Activated CD4-positive, alpha-beta T cell treated with anti-CD3 and anti-CD28 coated beads, Interleukin-2, amount 50 U/mL, for 24 hours (primary cell): ENCODE measurements at places on chromosomes 16 and 17.

DNA sequence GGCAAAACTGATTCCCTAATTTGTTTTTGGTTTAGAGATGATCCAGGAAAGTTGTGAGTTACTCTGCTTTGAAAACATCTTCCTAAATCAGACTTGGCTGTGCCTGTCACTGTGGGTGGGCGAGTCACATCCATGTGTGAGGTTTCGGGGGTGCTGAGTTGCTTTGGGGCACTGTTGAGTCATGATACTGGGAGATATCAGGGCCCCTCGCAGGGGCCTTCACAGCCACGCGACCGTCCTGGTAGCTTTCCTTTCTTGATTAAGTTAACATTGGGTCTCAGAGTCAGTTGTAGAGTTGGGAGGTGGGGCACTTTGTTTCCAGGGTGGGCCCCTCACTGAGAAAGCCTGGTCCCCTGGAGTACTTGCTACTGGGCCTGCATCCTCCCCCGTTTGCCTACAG, 58.3 kb upstream of the LGALS9 start:
- peak; percentile 60 for DNase-seq

DNA sequence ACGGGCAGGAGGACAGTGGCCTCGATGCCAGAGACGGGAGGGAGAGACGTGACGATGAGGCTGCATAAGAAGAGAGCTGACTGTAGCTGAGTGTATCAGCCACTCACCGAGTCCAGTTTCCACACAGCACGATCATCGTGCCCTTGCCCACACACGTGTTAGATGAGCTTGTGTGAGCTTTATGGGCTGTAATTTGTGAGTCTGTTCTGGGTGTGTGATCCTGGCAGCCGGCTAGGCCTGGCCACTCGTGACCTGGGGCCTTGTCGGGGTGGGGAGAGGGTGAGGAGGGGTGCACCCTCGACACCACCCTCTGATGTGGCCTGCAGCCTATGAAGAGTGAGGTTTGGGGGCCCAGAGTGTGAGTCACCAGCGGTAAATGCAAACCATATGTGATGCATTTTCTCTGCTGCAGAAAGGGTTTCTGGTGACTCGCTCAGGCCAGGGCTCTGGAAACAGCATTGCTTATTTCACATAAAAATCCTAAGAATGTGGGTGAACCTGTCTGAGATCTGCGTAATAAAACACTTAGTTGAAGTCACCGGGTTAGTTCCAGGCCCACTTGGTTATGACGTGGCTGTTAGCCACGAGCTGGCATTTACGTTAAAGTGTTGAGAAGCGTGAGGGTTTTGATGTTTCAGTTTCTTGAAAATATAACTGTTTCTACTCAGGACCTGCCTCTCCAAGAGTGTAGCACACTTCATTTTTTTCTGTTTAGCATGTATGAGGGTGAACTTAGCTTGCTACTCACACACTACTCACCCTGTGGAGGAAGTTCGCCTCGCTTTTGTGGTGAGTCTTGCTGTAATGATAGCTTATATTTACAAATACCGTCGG, 4.2 kb downstream of the METRNL start:
- peak; percentile 47 for DNase-seq

GRCh38 chr17:63631062-63631461, 8.8 kb downstream of the MAP3K3 start:
- DNase-seq: no peak

- DNase-seq: no peak
These were observed at the start of gene DOC2B for GRCh38 chr17:181245-182049. DOC2B (minus strand) TSS chr17:181650; CDS start chr17:181479, 171 bp downstream.

- DNase-seq: no peak
These were observed 1.0 kb upstream of the NLRC5 start for GRCh38 chr16:56988161-56988947.

GRCh38 chr17:82922646-82923045, 82.8 kb upstream of the ZNF750 start:
- DNase-seq: no peak

DNA sequence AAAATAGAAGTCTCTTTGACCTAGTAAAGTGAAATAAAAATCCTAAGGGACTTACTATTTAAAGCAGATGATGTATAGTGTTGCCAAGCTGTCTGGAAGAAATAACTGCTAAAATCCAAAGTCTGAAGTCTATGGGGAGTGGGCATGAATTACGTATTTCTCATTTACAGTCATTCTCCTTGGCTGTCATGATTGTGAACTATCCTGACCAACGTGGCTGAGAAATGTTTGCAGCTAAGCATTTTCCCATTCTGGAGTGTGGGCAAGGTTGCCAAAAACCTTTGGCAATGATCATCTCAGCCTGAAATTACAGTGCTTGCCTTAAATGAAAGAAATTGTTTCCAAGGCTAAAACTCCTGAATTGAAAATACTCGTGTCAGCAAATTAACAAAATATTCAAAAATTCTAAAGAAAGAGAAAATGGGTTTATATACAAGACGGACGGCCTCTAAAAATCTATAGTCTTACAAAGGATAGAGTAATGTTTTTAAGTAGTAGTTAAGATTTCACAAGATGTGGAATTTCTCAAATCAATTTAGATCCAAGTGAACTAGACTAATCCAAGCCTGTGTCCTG, 77.0 kb downstream of the CACNG1 start:
- no peak for DNase-seq

DNA sequence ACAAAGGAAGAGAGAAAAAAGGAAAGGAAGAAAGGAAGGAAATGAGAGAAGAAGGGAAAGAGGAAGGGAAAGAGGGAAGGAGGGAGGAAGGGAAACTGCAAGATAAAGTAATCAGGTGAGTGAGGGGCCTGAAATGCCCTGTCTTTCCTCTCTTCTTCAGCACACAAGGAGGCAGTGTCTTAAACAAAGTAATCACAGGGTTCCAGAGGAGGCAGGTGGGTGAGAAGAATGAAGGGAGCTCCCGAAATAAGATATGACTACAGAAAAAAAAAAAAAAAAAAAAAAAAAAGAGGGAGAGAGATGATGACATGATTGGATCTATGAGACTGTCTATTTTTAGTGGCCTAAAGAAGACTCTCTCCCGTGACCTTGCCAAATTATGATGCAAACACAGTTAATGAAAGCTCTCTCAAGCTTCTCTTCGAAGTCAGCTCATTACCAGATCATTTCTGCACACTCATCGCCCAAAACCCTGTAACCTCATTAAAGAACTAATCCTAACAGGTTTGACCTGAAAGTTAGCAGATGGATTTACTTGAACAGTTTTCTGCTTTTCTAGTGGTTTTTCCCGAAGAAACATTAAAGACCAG, 53.6 kb downstream of the CDH11 start:
- DNase-seq: no peak
